ENCODE measurements at places on chromosomes 13 and 19.

DNA sequence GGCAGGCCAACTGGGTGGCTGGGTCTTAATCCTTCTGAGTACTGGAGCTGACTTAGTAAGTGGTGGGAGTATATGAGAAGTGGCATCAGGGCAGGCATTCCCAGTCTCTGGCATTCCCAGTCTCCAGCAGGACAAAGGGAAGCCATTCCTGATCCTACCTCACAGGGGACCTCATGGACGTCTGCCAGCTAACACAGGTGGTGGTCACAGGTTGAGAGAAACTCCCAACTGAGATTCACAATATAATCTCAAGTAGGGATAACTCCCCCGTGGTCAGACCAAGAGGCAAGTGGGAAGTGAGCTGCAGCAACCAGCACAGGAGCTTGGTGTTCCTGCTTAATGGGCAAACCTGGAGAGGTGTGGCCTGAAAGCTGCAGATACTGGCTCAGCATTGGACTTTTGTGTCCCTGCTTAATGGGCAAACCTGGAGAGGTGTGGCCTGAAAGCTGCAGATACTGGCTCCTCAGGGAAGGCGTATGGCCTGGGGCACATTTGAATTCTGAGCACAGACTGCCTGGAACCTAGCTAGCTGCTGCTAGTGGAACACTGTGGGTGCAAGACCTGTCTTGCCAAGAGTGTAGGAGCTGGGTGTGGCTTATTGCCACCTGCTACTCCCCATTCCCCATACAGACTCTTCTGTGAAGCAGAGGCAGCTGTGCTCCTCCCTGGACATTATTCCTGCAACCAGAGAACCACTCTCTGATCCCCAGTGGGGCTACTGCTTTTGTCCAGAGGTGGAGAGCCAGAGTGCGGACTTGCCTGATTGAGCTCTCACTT is 25.9 kb upstream of the OR10H2 start:
- no peak for DNase-seq

GRCh38 chr13:94115054-94115453 is 364.4 kb downstream of the DCT start:
- no peak for DNase-seq

DNA sequence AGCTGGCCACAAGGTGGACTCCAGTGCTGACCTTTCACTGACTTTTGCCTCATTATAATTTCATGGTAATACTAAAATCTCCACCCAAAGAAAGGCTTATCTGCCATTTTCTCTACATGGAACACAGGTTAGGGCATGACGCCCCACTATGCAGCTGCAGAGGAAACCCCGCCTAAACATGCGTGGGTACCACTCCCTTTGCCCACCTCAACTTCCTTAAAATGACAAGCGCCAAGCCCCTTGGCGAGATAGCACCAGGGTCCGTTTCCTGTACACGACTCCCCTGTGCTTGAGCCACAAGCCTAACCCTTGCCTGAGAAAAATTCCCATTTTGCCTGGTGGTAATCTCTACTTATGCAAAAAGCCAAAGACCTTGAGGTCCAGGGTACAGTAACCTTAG is 36.0 kb upstream of the PABPC3 start:
- no peak for DNase-seq

DNA sequence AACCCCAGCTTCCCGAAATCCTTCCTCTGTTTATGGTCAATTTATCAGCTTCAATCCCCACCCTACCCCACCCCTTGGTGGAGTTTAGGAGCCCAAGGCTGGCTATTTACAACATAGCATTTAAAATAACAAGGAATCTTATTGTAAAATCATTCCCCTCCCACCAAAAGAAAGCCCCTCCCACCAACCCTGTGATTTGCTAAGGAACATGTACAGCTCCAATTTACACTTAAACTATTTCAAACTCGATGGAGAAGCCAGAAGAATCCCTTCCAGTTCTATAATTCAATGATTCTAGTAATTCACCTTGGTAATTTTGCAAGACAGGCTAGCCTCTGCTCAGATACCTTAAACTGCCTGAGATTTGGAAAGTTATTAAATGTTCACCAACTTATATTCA is 3.0 kb downstream of the LATS2 start:
- DNase-seq, result no peak

DNA sequence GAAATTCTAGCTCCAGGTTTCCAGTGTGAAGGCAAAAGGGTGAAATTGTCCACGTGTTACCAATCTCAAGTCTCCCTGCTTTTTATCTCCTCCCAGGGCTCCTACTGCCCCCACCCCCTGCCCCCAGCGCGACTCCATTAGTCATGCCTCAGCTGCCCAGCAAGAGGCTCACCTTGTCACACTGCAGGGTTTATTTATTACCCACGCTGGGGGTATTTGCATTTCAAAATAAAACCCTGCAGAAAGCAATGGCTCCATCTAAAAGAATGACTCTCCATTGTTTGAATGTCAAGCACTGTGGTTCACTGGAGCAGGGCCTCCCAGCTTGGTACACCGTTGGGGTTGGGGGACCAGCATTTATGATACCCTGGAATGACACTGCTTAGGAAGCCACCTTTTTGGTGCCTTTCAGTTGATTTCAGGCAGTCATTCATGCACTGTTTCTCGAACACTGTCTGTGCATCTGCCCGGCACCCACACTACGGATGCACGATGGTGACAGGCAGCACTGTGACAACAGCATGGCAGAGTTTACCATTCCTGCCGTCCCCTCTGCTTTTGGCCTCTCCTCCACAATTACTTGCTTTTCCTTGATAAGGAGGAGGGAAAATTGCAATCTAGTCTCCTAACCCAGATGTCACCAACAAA is 9.9 kb upstream of the POP4 start:
- DNase-seq, result no peak
